Mucosa of gallbladder (tissue), 1 donor: ENCODE measurements at places on chromosomes 12 and 14. TPM values are rescaled to one million over a fixed set of nuclear protein-coding genes. Genes with fewer than 3 reads are reported as not detected.

The KRT3 gene
- total RNA-seq: not detected

The CLEC2B gene
- 10.1 TPM for total RNA-seq

The MAP3K9 gene
- total RNA-seq: 9.9 TPM

The TMEM229B gene
- 33.2 TPM for total RNA-seq

The FOS gene
- total RNA-seq: 165 TPM

The CCDC177 gene
- not detected for total RNA-seq

The PTPN11 gene
- 96.8 TPM for total RNA-seq

The ERBB3 gene
- total RNA-seq: 228 TPM

The AMDHD1 gene
- 1.2 TPM for total RNA-seq

The DHRS1 gene
- 39.2 TPM for total RNA-seq

The HCAR3 gene
- not detected for total RNA-seq

The HCAR2 gene
- not detected for total RNA-seq

The NGB gene
- total RNA-seq: not detected

The TAS2R7 gene
- not detected for total RNA-seq

The SOAT2 gene
- 0.75 TPM for total RNA-seq
